ENCODE measurements at places on chromosomes 12 and 14. TPM values are rescaled to one million over a fixed set of nuclear protein-coding genes. Genes with fewer than 3 reads are reported as not detected.

PMCH gene
- total RNA-seq: not detected

DNA sequence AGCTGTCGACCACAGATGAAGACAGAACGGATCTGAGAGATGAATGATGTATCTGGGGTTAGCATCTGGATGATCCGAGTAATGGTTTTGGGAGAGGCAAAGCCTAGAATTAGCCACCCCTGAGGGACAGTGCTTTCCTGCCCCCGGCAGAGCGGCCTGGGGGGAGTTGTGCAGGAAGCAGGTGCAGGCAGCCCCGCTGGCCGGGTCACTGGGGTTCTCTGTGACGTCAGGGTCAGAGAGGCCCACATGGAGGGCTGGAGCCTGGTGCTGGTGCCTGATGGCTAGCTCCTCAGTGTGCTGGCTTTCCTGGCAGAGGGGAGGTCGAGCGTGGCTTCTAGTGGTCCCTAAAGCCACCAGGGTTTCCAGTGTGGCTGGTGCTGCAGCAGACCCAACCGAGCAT lies 70.3 kb downstream of the ADGRD1 start:
- no peak for DNase-seq

- DNase-seq: no peak
Measured at GRCh38 chr14:89900802-89901201, 53.7 kb downstream of the EFCAB11 start.

AQP2 gene
- total RNA-seq: not detected

- DNase-seq: no peak
Measured at GRCh38 chr14:102826751-102827675, 49.8 kb downstream of the TRAF3 start.

Measured in occipital lobe (tissue), 3 donors.